Osteocyte (in vitro differentiated cells): ENCODE measurements at places on chromosomes 7 and 10. TPM values are rescaled to one million over a fixed set of nuclear protein-coding genes. Genes with fewer than 3 reads are reported as not detected.

The LIPN gene
- not detected in 2 replicates for total RNA-seq

The ACSM6 gene
- not detected in 2 replicates for total RNA-seq

The SPDYE8 gene
- not detected in 2 replicates for total RNA-seq

The PSTK gene
- 5.9 and 6.1 TPM in 2 replicates for total RNA-seq

The AP5Z1 gene
- 50.2 and 55.0 TPM in 2 replicates for total RNA-seq

The TCF7L2 gene
- 86.9 and 88.2 TPM in 2 replicates for total RNA-seq

The CFAP69 gene
- total RNA-seq = 0.86 and 1.1 TPM in 2 replicates

The CD36 gene
- total RNA-seq = 0.08 and 0.86 TPM in 2 replicates

The PRPF18 gene
- 17.9 and 19.2 TPM in 2 replicates for total RNA-seq

The FXYD4 gene
- total RNA-seq = not detected in 2 replicates

The CALML3 gene
- not detected in 2 replicates for total RNA-seq

The PRKAR1B gene
- 10.9 and 12.0 TPM in 2 replicates for total RNA-seq

The GALNT17 gene
- total RNA-seq = 1.4 and 1.5 TPM in 2 replicates

The SNX13 gene
- 48.7 and 49.5 TPM in 2 replicates for total RNA-seq

The SLC18A3 gene
- 0.32 and 0.34 TPM in 2 replicates for total RNA-seq

The ODAD2 gene
- total RNA-seq = 2.8 and 4.3 TPM in 2 replicates

The KLF14 gene
- total RNA-seq = not detected in 2 replicates

The WIPF3 gene
- total RNA-seq = not detected in 2 replicates

GRCh38 chr7:80372415-80372814 lies 139.4 kb downstream of the GNAT3 start:
- DNase-seq = no peak

DNA sequence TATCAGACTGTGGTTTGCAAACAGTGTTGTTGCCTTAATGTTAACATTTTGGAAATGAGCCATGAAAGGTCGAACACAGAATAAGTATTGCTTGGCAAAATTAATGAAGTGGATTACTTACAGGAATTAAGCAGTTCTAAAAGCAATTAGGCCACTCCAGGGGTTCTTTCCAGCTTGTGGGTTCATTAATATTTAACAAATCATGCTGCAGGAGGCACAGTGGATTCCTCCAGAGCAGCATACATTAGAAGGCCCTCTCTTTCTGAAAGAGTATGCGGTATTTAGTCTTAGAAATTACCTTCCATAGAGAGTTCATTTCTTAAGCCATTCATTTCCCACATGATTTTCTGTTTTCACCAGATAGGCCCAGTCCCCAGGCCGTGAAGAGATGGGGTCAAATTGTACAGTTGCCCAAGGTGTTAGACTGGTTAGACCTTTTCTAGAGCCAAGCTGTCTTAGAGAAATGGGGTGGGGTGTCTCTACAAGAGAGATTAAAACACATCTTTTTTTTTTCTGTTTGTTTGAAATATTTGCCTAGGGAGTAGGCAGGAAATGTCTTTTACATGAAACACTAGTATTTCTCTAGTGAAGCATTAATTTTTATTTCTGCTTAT lies 40.0 kb upstream of the AGR3 start:
- no peak for DNase-seq

GRCh38 chr7:112079673-112080072 lies 126.5 kb downstream of the DOCK4 start:
- no peak for DNase-seq

- no peak for DNase-seq
Observed at GRCh38 chr7:106962751-106963150, 81.8 kb upstream of the PRKAR2B start.

DNA sequence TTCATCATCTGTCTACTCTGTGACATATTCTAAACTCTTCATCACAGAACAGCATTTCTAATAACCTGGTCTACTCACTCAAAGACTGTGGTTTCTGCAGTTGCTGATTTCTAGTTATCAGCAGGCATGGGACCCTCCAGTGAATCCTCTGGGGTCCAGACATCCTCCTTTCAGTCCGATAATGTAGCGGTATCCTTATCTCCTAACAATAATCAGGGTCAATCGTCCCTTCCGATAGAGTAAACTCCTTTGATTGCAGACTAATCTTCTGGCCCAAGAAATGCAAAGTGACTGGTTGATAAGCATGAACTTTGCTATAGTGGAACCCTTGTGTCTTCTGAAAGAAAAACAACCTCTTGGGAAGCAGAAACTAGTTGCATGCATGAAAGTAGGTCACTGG lies 1209.8 kb upstream of the CELF2 start:
- no peak for DNase-seq

GRCh38 chr10:112412696-112413095 lies 34.0 kb downstream of the ZDHHC6 start:
- DNase-seq = no peak

GRCh38 chr7:91247500-91247899 lies 16.7 kb upstream of the FZD1 start:
- DNase-seq = no peak

GRCh38 chr10:88386204-88386788 lies 196.8 kb downstream of the RNLS start:
- DNase-seq = no peak

DNA sequence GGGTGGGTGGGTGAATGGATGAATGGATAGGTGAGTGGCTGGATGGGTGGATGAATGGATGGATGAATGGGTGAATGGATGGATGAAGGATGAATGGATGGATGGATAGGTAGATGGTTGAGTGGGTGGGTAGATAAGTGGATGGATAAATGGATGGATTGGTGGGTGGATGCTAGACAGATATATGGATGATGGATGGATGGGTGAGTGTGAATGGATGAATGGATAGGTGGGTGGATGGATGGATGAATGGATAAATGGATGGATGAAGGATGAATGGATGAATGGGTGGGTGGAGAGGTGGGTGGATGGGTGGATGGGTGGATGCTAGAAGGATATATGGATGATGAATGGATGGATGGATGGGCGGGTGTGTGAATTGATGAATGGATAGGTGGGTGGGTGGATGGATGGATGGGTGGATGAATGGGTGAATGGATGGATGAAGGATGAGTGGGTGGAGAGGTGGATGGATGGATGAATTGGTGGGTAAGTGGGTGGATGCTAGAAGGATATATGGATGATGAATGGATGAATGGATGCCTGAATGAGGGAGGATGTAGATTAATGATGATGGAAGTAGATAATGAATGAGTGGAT lies 20.4 kb downstream of the ELFN1 start:
- DNase-seq = no peak

DNA sequence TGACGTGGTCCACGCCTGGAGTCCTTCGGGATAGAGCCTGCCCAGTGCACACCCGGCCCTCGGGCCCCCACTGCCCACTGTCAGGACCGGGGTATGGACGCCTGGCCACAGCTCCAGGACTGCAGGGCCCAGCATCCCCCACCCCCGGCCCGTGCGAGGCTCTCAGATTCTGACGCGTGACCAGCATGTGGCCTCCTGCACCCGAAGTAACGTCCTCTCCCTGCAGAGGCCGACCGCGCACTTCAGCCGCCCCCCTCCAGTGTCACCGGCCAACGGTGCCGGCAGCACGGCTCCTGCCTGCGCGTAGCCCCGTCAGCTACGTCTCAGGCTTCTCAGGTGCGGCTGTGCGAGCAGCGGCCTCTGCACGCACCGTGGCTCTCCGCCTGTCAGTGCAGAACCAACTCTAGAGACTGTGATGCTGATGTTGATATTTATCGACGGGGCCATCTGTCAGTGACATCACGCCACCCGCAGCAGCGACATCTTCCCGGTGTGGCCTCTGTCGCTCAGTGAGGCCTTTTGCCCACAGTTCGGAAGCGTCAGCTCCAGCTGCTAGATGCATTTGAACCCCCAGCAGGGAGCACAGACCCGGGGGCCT lies 40.1 kb upstream of the ADGRA1 start:
- no peak for DNase-seq

GRCh38 chr7:5626498-5626897 lies 155.0 kb downstream of the RNF216 start:
- DNase-seq = no peak

- DNase-seq = no peak
Observed at GRCh38 chr7:154424350-154424749, 372.2 kb downstream of the DPP6 start.

GRCh38 chr10:128971374-128972035 lies 495.5 kb upstream of the MGMT start:
- no peak for DNase-seq

DNA sequence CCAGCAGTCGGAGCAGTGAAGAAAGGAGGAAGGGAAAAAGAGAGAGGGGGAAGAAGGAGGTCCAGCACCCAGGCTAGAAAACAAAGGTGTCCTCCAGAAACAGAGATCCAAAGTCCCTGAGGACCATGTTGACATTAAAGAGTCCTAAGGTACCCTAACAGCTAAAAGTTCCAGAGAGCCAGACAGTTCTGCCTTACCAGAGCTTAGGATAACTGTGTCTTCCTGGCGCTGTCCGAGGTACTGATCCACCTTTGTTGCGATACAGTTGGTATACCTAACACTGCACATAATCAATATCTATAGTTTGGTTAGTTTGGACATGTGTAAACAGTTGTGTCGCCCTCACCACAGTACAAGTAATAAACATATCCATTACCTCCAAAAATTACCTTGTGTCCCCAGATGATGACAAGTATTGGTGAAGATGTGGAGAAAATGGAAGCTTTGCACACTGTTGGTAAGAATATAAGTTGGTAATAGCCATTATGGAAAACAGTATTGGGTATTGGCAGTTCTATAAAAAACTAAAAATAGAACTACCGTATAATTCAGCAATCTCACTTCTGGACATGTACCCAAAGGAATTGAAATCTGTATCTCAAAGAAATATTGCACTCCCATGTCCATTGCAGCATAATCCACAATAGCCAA lies 59.8 kb downstream of the GRID1 start:
- no peak for DNase-seq

DNA sequence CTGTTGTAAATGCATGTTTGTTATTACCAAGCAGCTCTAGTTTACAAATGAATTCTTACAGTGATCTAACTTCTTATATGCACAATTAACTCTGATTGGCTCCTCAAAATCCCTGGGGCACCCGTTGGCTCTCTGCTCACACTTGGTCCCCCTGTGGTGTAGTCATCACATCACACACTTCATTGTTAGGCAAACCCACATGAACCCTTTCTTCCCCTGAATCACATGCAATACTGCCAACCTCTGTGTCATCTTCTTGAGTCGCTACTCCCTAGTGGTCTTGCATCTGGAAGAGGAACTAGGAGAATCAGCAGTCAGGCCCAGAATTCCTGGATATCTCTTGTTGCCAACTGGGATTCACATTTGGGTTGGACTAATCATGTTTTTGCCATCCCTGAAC lies 73.1 kb downstream of the CD36 start:
- DNase-seq = no peak

DNA sequence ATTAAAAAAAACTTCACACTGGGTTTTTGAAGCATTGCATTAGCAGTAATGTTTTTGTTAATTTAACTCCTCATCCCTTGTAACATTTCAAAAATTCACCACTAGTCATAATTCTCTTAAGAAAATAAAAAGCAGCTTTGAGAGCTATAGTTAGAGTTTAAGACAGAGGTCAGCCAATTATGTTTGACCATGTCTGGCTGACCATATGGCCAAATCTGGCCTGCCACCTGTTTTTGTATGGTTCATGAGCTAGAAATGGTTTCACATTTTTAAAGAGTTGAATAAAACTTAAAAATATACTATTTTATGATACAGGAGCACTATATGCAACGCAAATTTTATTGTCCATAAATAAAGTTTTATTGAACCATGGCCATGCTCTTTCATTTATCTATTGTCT lies 73.0 kb upstream of the LRRTM3 start:
- DNase-seq = no peak

GRCh38 chr10:64626924-64627323 lies 1105.7 kb downstream of the REEP3 start:
- DNase-seq = no peak

GRCh38 chr10:67903581-67903980 lies 19.1 kb downstream of the SIRT1 start:
- DNase-seq = no peak

- no peak for DNase-seq
Observed at GRCh38 chr7:153061910-153062528, 302.5 kb downstream of the ACTR3B start.

DNA sequence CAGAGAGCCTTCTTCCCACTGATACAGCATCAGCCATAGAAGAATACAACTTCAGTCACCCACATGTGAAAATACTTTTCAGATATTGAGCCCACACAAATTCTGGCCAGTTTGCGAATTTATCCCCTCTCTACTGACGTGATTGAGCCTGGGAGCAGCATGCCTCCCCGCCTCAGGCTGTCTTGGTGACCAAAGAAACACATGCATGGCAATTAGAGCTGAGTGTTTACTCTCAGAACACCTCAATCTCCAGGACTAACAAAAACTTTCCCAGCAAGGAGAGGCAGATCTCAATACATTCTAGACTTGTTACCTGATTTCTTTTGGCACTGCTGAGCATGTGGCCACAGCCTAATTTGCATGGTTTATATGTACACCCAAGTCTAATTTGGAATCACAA lies 122.5 kb downstream of the TMEM26 start:
- DNase-seq = no peak

- DNase-seq = no peak
Observed at GRCh38 chr10:101467286-101467770, 113.4 kb downstream of the BTRC start.

GRCh38 chr10:91050371-91051034 lies 129.6 kb upstream of the ANKRD1 start:
- no peak for DNase-seq

DNA sequence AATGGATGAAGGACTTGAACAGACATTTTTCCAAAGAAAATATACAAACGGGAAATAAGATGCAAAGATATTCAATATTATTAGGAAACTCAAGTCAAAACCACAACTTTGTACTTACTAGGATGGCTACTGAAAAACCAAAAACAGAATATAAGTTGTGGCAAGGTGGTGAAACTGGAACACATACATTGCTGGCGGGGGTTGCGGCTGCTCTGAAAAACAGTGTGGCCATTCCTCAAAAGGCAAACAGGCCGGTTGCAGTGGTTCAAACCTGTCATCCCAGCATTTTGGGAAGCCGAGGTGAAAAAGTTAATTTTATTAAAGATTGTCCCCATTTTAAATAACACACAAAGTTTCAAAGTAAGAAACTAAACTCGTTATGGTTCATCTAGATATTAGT lies 9.9 kb upstream of the ZNF713 start:
- DNase-seq = no peak

GRCh38 chr10:124267231-124267885 lies 151.4 kb downstream of the OAT start:
- no peak for DNase-seq

DNA sequence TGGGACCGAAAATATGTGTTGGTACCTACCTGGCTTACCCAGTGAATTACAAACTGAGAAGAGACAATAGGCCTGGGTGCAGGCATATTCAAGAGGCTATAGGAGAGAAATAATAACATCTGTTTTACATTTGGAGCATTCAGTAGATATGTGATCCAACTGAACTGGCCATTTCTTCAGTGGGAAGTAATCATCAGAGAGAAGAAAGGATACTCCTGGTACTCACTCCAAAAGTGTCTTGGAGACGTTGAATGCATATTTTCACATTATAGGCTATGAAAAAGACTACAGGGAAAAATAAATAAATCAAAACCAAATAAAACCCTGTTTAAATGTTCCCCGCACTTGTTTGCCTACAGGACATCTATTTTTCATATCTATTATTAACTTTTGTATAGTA lies 1680.3 kb downstream of the REEP3 start:
- DNase-seq = no peak
